ENCODE measurements at places on chromosomes 1 and 21.

GRCh38 chr1:234726359-234726943, 116.5 kb upstream of the IRF2BP2 start:
- no peak for DNase-seq

- no peak for DNase-seq
Observed at GRCh38 chr1:52229494-52229893, 87.6 kb downstream of the ZFYVE9 start.

DNA sequence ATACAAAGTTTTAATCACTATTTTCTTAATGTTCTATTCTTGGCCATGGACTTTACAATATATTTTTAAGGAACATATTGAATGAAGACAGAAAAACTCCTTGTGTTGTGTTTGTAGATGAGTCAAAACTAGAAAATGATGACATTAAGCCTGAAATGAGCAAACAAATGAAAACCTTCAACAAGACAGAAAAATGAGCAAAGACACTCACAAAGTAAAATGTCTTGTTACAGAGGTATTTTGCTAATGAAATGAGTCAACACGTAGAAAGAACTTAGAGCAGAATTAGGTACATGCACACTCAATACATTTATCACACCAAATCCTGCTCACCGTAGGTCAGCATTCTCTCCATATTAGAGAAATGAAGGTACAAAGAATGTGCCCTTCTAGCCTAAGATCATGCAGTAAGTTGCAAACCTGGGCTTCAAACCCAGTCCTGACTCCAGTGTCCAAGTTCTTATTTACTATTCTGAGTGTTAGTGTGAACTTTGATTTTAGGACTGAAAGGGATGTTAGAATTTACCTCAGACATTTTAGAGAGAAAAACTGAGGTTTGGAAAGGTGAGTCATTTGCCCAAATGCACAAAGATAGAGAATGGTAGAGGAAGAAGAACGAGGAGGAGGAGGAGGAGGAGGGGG, 133.9 kb upstream of the SGIP1 start:
- DNase-seq, result no peak

DNA sequence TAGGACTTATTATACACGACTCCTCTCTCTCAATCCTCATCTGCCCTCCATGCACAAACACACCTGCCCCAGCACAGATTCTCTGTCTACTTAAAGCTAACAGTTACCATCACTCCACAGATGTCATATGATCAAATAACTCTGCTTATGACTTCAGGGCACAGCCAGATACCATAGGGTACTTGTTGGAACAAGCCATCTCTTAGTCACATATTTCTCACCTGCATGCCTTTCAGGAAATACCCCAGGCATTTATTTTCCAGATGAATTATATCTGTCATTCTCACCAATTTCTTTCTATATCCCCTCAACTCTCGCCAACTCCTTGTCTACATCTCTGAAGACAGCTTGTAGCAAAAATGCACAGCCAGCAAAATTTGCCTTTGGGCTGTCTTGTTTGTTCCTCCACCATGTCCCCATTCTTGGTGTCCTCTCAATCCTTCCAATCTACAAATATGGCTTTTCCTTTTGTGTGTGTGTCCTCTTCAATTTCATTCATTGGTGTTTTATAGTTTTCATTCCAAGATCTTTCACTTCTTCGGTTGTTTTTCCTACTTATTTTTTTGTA, 353.9 kb upstream of the CAMK1G start:
- DNase-seq, result no peak

DNA sequence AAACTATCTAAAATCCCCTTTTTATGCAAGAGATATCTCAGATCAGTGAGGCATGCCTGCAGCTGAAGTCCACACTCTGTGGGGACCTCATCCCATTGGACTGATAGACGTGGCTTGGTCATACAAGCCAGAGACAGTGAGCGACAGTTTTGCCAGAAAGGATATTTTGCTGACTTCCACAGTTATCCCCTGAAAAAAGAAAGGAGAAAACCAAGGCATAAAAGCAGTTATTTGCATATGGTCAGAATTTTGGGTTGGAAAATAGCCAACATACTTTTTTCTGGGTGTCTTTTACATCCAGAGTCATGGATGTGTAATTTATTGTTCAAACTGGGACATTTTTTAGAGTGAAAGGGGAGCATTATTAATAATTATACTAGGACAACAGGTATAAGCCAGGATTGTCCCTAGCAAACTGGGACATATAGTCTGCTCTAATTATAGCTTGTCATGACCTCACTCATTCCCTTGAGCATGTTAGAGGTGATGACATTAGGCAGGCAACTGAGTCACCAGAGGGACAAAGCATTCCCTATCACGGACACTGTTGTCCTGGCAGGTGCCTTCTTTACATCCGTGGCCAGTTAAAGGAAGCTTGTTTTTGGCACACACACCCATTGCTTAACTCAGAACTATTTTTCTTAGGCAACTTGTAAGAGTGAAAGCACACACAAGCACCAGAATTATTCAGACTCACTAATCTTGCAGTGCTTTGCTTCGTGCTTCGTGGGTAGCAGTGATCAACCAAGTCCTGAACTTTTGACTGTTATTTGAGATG, 65.5 kb downstream of the PRRX1 start:
- no peak for DNase-seq

Measured in activated T-cell treated with anti-CD3 and anti-CD28 coated beads, Interleukin-2, amount 50 U/mL, for 24 hours (primary cell).